ENCODE measurements at places on chromosomes 13 and 19.
A peak's percentile ranks its signal among the peaks of the same experiment; 100 is the strongest.

- DNase-seq, result no peak
Measured at GRCh38 chr13:34085204-34085603, 267.3 kb downstream of the RFC3 start.

- no peak for DNase-seq
Measured at GRCh38 chr19:36058481-36059179, 3.9 kb downstream of the WDR62 start.

DNA sequence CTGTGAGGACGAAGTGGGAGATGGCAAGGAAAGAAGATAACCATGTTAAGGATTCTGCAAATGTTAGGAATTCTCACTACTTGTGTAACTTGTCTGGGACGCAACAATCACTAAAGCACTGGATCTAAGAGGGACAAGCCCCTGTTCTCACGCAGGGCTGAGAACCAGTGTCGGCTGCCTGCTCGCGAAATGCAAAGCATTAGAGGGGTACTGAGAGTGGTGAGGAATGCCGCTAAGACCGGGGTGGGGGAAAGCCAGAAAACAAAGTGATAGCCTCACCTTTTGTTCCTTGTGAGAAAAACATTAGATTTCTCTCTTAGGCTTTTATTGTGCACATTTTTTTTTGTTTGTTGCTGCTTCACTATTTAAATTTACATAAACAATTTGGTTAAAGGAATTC lies 241.9 kb downstream of the ABCC4 start:
- DNase-seq, result no peak

GRCh38 chr19:40831502-40832430 lies 18.5 kb downstream of the CYP2A6 start:
- DNase-seq, result no peak

DNA sequence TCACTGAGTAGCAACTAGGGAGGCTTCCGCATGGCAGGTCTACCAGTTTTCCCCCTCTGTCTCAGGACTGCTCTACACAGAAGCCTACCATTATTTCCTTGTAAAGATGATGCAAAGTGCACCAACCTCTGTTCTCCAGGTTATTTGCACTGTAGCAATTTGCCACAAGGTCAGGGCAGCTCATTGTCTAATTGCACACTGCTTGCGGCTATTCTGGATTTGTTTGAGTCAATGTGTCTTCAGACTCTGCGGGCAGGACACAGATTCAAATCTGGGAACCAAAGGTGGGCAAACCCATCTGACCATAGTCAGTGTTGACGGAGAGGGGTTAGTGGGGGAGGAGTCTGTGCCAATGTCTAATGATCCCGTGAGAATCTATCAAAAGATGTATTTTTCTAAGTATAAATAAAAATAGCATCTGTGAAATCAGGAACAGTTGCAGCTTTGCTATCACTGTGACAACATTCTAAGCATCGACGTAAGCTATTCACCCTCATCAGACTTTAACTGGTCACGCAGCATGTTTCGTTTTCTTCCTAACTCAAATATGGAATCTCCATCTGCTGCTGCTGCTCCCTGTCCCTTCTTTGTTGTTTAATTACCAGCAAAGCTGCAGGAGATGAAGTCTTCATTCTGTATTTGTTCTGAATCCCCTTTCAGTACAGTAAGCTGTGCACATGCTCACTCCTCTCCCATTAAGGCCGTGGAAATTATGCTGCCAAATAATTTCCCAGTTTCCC lies 26.4 kb downstream of the CYSLTR2 start:
- DNase-seq, result no peak

GRCh38 chr13:46640843-46641242 lies 87.9 kb downstream of the LRCH1 start:
- DNase-seq, result no peak

DNA sequence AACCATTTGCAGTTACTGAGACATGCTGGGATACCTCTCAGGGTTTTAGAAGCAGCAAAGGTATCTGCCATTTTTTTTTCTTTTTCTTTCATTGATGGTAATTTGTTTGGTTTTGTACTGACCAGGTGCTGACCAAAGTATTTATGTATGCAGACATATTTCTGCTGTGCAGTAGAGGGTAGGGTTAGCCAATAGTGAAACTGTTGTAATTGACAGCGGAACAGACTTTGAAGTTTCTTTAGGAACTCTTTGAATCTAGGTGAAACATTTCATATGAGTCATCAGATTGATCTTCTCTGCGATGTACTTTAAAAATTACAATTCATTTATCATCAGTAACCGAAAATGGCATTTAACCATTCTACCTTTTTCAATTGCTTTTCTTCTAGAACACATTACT lies 63.0 kb downstream of the ITGBL1 start:
- no peak for DNase-seq

- DNase-seq, result no peak
Measured at GRCh38 chr13:50412046-50412617, 396.9 kb downstream of the KCNRG start.

DNA sequence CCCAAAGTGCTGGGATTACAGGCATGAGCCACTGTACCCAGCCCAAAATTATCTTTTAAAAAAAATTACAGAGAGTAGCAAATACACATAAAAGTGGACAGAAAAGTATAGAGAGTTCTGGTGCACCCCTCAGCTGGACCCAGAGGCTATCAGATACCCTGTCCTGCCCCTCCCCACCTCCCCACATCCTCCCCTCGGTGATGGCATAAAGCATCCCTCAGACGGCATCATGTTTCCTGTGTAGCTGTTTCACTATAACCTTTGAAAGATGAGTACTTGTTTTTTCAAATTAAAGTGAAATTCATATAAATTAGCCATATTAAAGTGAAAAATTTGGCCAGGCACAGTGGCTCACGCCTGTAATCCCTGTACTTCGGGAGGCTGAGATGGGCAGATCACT lies 20.1 kb downstream of the SLC27A1 start:
- DNase-seq, result peak; percentile 62

DNA sequence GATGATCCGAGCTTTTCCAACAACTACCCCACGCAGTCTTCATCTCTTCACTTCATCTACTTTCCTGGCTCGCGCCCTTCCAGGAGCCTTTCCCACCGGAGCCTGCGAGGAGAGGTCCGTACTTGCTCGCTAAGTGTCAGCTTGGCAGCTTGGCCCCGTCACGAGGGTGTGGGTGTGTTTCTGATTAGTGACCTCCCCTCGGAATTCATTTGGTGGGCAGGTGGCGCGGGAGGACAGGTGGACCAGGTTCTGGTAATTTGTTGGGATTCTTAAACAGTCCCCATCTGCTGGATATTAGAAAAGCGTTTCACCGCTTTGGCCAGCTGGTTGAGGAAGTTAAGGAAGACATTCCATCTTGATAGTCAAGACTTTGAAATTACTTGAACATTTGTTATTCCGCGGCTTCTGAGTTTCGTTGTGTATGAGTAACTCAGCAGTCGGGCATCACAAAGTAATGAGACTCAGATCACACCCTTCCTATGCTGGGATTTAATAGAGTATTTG lies 515 bp downstream of the UFM1 start:
- DNase-seq, result peak; percentile 53

- DNase-seq, result no peak
Measured at GRCh38 chr13:98447881-98448641, 128.8 kb downstream of the STK24 start.

- DNase-seq, result no peak
Measured at GRCh38 chr13:22451327-22451741, 729.4 kb upstream of the SGCG start.

- DNase-seq, result no peak
Measured at GRCh38 chr13:36512771-36513170, 80.5 kb downstream of the CCNA1 start.

GRCh38 chr19:14135985-14136508 lies 342 bp downstream of the ASF1B start:
- no peak for DNase-seq

- DNase-seq, result peak; percentile 17
Measured at GRCh38 chr13:33676045-33676989, 141.6 kb upstream of the RFC3 start.

DNA sequence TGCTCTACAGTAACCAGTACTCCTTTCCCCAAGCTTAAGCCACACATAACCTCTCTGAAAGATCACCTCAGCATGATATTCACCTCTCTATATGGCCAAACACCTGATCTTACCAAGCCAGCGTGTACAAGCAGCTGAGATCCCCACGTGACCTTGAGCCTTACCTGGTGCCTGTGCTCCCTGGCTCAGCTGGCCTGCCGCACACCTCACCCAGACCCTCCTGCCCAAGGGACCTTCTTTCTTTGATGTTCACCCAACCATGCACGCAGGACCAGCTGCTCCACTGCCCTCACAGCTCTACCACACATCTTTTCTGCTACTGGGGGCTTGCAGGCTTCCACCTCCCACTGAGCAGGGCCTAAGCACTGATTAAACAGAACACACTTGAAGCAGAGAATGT lies 9.0 kb downstream of the DHRS12 start:
- no peak for DNase-seq

GRCh38 chr13:94859278-94859691 lies 146.9 kb upstream of the SOX21 start:
- no peak for DNase-seq

DNA sequence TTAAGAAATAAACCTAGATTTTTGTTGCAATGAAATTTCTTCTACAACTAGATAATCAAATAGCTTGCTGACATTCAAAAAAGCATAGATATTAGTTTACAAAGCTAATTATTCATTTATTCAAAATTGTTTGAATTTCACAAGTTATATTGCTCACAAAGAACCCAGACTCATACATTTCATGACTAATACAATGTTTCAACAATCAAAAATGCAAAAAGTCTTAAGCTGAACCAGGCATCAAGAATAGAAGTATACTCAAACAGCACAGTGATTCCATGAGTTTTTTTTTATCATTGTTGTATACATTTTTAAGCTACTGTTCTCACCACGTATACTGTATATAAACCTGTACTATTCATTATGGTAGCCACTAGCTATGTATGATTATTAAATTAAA lies 51.0 kb downstream of the DIAPH3 start:
- no peak for DNase-seq

DNA sequence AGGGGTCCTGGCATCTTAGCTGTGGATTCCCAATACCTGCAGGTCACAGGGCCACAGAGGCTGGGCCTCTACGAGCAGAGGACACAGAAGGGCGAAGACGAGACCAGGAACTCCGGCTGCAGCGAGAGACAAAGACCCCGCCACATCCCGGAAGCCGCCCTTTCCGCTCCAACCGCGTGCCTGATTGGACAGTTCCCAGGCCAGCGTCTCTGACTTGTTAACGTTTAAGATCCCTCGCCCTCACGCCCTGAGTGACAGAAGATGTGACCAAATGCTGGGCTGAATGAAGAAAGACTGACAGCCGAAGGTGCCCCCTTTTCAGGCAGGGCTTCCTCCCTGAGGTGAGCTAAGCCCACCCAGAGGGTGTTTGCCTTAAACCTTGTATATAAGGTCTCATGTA lies at the start of gene ZNF98:
Gene ZNF98 (minus strand): TSS at position 136 of the 400 bp plus-strand sequence. CDS start 122 bp downstream, at position 14.
- DNase-seq, result no peak

DNA sequence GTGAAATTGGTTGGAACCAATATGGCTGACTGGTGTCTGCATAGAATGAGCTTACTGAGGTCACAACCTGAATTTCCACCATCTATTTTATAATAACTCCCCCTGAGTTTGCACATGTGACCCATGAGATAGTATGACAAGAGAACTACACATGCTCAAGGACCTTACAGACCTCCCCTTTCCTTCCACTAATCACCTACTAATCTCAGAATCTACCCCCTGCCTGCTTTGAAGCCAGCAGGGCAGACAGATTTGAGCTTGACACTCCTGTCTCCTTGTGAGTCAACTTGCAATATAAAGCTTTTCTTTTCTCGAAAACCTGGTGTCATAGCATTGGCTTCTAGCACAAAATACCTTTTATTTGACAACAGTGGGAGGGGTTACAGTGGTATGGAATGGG lies 248.4 kb downstream of the RFC3 start:
- DNase-seq, result no peak

DNA sequence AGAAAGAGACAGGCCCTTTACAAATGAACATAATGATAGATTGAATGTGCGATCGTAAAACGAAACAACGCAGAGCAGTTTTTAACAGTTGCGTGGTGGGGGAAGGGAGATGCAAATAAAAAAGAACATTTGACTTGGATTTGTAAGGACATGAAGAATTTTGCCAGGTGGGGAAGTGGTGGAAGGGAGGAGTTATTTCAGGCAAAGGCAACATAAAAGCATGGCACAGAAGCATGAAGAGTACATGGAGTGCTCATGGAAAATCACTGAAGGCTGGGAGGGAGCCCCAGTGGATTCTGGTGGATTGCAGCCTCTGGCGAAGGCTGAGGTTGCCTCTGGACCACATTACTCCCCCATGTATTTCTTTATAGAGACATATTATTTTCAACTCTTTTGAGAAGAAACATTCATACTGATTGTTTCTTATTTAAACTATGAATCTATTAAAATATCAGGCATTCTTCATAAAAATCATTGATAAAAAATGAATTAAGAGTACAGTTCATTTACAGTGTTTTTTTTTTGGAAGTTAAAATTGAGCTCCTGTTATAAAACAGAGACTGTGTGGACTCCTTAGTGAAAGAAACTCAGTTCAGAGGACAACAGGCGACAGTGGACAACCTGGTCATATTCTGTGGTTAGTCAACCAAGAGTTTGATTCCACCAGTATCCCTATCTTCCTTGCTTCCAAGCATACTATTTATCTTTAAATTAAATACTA lies 57.5 kb downstream of the STARD13 start:
- DNase-seq, result no peak

DNA sequence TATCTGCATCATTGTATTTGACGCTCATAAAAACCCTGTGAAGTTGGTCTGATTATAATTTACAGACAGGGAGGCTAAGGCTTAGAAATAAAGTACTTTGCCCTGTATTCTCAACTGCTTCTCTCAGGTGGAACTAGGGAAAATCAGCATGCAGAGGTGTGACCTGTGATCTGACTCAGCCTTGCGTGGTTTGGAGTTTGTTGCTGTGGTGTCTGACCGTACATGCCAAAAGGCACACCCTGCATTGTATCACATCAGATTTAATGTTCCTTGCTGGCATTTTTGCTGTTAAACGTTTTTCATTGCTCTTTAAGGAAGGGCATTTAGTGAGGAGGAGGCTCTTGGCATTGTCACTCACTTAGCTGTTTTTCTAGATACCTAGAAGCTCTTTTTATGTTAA lies 58.8 kb upstream of the C1QTNF9B start:
- DNase-seq, result no peak

DNA sequence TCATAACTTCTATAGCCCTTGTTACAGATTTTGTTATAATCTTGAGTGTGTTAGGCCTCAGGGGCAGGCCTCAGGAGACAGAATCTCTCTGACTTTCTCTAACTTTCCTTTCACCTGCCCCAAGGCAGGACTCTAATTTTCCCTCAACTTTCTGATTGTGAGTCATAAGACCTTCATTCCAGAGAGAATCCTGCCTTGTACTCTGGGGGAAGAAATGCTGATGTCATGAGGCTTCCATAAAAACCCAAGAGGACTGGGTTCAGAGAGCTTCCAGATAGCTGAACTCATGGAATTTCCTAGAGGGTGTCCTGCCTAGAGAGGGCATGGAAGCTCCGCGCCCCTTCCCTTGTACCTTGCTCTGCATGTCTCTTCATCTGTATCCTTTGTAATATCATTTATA lies 5.3 kb upstream of the KBTBD6 start:
- DNase-seq, result no peak

DNA sequence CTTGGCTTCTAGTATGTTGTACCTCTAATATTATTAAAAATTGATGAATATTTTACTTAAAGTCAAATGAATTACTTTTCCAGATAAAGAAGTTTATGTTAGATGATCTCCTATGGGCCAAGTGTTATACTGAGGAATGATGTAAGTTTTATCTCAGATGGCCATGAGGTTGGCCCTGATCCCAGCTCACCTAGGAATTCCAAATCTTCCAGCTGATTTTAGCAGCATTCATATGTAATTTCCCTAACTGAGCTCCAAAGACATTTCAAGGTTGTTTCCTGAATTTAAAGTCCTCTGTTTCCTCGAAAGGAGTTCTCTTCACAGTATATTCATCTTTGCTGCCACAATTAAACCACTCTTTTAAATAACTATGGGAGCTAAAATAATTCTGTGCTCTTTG lies 1670.4 kb upstream of the SPRY2 start:
- DNase-seq, result no peak
